ENCODE measurements at places on chromosomes 1 and 21.

GRCh38 chr1:7299329-7299799 is 471.7 kb upstream of the VAMP3 start:
- DNase-seq: no peak

DNA sequence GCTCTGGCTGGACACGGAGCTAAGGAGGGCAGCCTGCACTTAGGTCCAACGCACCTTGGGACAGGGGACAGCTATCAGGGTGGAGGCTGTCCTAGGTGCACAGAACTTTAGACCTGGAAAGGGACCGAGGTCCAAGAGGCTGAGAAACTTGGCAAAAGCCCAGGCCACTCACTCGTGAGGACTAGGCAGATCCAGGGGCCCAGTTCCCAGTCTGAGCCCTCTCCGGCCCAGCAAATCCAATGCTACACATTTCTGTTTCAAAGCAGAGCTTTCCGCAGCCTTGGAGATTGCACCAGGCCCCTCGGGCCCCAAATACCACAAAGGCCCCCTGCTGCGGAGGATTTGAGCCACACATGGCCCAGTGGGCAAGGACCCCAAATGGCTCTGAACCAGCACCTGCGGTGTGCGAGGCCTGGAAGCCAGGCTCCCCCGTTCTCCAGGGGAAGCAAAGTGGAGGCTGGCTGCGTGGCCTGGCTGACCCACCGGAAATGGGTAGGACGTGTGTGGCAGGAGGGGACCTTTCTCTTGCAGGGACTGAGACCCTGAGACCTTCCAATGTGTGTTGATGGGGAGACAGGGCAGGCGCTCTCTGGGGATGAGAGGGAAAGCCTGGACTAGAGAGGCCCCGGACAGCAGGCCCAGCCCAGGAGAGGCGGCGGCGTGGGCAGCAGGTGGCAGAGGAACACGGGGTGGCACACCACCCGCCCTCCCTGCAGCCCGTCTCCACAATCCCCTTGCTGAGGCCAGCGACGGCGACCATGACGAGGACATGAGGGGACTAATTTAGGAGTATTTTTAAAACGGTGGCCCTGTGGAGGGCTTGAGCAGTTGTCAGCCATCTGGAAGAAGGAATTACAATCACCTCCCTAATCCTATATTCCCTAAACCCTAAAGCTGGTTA is 118.7 kb downstream of the CASZ1 start:
- no peak for DNase-seq

DNA sequence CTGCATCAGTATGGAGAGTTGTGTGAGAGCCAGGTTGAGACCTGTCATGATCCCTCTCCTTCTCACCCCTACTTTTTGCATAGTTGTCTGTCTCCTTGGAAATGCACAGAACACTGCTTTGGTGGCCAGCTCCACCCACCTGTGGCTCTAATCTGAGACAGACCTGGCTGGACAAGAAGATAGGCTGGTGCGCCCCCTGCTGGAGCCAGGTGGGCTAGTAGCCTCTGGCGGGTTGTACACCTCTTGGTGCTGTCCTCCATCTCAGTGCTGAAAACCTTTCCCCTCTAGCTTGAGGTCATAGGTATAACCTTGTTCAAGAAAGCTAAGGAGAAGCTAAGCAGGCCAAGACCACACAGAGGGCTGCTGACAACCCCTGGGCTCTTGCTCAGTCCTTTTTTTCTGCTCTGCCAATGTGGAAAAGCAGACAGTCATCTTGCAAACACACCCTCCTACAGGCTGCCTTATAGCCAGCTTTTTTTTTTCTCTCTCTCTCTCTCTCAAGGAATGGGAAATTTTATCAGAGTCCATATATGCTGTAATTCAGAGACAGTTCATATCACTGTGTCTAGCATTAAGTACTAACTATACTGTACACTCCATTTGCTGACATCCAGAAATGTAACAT is 58.8 kb upstream of the SPATA6 start:
- peak; percentile 15 for DNase-seq

DNA sequence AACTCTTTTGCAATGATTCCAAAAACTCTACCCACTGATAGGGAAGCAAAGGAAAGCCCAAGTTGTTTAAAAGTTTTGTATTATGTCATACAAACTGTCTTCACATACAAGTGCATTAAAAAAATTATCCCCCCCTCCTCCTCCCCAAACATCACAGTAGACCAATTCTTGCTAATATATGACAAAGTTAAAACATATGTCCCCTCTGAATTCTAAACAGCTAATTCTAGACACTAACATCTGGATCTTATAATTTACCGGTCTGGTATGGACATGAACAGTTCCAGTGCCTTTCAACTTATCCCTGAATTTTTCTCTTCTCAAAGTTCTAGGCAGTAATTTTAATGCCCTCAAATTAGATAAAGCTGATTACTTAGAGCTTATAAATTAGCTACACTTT is 13.4 kb downstream of the RIT1 start:
- no peak for DNase-seq

- DNase-seq: peak; percentile 63
These were observed 832 bp downstream of the HCN3 start for GRCh38 chr1:155277902-155278688.

- peak; percentile 90 for DNase-seq
These were observed at the start of gene SSU72 for GRCh38 chr1:1574721-1575537. SSU72 (minus strand) TSS chr1:1574863; CDS start chr1:1574557, 306 bp downstream.

DNA sequence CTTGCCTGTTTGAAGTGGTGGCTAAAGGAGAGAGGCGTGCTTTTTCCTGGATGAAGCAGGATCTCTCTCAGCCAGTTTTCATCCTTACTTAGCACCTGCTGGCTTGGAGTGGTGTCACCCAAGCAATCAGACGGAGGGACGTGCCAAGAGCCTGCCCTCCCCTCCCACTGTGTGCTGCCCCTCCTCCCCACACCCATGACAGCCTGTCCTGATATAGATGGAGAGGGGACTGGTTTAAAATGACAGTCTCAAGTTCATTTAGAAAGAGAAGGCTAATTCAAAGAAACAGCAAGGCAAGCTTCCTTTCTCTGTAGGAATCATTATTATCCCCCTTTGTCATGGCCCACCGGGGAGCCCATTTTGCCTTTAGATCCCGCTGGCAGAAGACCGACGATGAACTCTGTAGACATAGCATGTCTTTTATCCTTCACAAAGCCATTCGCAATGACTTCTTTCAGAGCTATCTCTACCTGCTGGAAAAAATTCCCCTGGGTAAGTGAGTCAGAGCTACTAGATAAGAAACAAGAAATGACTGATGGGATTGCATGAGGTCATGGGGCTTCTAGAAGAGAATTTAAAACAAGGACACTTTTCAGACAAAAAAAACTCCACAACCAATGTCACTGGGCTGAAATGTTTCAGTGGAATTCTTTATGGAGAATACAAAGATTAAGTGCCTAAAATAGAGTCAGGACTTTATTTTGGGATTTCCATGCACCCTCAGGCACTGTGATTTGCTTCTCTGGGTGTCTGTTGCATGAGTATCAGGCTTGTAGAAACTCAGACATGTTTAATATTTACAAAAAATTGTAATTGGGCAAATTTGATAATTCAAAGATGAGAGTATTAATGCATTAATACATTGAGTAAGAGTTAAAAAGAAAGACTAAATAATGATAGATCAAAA is at the start of gene NTMT2:
NTMT2 (plus strand) TSS at position 190 of the 907 bp plus-strand sequence; CDS start at position 339, 149 bp downstream.
- no peak for DNase-seq

DNA sequence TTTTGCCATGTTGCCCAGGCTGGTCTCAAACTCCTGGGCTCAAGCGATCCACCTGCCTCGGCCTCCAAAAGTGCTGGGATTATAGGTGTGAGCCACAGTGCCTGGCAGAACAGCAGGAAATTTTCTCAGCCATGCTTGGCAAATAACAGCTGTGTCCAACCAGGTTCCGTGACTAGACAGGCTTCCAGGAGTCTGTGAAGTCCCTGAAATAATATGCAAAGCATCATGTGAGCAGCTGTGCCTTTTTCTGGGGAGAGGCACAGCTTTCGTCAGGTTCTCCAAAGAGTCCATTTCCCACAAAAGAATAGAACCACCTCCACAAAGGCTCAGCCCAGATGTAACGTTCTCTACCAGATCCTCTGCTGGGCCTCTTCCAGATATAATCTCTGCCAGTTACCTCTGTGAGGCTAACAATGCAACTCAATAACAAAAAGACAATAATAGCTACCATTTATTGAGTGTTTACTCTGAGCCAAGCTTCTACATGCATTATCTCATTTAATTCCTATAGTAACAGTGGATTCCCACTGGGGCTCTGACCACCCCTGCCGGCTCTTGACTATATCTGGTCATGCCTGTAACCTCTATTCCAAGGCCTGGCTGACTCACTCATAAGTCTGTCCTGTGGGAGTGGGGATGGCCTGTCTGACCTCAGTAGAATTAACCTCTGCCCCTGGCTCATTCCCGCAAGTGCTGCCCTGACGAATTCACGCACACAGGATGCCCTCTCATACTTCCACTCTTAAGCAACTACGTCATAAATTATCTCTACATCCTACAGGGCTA is 4.0 kb upstream of the NKAIN1 start:
- no peak for DNase-seq

DNA sequence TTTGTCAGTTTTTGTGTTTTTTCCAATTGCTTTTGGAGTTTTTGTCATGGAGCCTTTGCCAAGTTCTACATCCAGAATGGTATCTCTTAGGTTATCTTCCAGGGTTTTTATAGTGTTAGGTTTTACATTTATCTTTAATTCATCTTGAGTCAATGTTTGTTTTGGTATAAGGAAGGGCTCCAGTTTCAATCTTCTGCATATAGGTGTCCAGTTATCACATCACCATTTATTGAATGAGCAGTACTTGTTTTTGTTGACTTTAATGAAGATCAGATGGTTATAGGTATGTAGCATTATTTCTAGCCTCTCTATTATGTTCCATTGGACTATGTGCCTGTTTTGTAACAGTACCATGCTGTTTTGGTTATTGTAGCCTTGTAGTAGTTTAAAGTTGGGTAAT is 1233.1 kb downstream of the PLA2G4A start:
- no peak for DNase-seq

DNA sequence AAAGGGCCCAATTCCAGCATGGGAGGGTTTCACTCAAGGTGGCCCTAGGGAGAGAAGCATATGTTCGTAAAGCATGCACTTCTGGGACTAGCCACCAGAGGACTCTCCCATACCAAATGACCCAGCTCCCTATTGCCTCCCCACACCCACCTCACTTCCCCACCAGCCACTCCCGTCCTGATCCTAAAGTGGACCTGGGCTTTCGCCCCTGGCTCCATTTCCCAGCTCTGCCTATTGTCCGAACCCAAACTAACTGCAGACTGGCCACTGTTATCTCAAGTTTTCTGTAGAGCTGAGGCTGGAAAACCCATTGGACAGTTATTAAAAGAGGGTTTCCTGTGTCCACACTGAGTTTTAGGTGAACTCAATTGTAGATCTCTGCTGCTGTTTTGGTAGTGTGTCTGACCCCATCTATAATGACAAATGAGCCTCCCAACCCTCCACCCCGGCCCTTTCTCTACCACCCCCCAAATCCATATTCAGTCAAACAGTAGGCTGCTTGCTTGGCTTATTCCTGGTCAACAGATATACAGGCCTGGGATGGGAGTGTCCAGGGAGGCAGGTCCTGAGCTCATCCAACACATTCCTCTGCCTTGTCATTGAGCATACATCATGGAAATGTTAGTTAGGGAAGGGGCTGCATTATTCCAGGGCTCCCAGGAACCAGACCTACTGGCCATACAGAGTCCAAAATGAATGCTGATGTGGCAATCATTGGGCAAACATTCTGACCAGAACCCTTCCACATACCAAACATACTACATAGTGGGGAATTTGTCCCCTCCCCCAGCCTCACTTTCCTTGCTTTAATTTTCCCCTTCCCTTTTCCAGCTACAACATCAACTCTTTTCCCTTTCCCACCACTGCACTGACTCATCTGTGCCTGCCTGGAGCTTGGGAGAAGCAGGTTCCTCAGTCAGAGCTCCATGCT is 59.2 kb downstream of the ABCA4 start:
- DNase-seq: peak; percentile 20

- DNase-seq: no peak
These were observed 28.7 kb upstream of the IPO9 start for GRCh38 chr1:201800246-201800645.
